Heart left ventricle (tissue), 16 donors: ENCODE measurements at places on chromosomes 3 and 15. TPM values are rescaled to one million over a fixed set of nuclear protein-coding genes. Genes with fewer than 3 reads are reported as not detected.

CD96 gene
- 4.4 TPM for total RNA-seq

ACAD11 gene
- 32.1 TPM for total RNA-seq

SELENOK gene
- total RNA-seq: 173 TPM

UQCC5 gene
- total RNA-seq: 43.7 TPM

PLSCR2 gene
- total RNA-seq: not detected

CDCP1 gene
- total RNA-seq: 0.19 TPM

COX5A gene
- total RNA-seq: 977 TPM

UROC1 gene
- total RNA-seq: not detected

MGLL gene
- 84.7 TPM for total RNA-seq

CHRM5 gene
- not detected for total RNA-seq

C3orf49 gene
- not detected for total RNA-seq

MESP2 gene
- total RNA-seq: not detected

ACAN gene
- 0.77 TPM for total RNA-seq

SH3GL3 gene
- total RNA-seq: not detected

SCN5A gene
- total RNA-seq: 150 TPM

LIPH gene
- total RNA-seq: 0.48 TPM

THBS1 gene
- total RNA-seq: 377 TPM

DAG1 gene
- 176 TPM for total RNA-seq

CCR3 gene
- total RNA-seq: not detected
